Tibial artery (tissue), 4 donors: ENCODE measurements at places on chromosomes 12 and 14.

DNA sequence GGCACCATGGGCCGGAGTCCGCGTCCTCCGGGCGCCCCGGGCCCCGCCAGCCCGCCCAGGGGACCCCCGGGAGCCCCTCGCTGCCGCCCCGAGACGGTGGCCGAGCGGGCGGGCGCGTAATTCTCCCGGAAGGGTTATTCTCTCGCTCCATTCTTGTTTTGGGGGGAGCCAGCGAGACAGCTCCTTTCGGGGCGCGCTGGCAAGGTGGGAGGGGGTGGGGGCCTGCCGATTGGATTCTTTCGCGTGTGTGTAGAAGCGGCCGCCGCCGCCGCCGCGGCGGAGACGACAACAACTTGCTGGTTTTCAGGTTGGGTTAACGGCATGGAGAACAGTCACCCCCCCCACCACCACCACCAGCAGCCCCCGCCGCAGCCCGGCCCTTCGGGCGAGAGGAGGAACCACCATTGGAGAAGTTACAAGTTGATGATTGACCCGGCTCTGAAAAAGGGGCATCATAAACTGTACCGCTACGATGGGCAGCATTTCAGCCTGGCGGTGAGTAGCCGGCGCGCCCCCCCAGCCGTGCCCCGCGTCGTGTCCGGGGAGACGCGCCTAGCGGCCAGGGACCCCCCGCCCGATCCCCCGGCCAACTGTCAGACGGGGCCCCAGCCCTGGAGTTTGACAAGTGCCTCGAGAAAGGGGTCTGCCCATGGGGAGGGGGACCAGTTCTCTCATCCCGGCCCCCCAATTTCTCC lies 755 bp downstream of the SETD1B start:
- no peak for DNase-seq

- no peak for DNase-seq
These were observed 5.8 kb downstream of the GNS start for GRCh38 chr12:64753427-64753826.

GRCh38 chr12:30882706-30883105 lies 43.8 kb upstream of the TSPAN11 start:
- DNase-seq = no peak

DNA sequence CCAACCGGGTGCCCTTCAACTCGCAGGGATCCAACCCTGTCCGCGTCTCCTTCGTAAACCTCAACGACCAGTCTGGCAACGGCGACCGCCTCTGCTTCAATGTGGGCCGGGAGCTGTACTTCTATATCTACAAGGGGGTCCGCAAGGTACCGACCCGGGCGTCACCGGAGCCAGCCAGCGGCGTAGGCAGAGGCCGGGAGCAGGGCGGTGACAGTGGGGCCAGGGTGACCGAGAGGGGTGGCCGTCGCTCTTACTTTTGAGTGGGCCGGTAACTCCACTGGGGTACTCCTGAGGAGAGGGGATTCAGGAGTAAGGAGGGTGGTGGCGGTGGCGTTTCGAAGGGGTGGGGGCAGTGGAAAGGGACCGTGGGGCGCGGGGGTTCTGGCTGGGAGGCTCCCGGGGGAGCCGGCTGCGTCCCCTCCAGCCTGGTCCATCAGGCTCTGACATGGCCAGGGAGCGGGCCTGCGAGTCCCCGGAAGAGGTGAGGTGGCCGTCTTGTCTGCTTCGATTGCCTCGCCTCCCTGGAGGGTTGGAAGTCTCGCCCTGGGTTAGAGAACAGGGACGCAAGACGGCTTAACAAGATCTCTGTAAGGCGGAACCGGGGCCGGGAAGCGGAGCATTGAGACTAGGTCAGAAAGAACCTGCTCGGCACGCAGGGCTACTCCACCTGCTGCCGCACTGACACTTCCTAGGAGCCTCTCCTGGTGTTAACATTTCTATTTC lies 491 bp downstream of the WDR20 start:
- peak; percentile 38 for DNase-seq

GRCh38 chr12:108295641-108296040 lies 43.5 kb downstream of the CMKLR1 start:
- DNase-seq = no peak

GRCh38 chr12:33734871-33735270 lies 287.4 kb upstream of the ALG10 start:
- no peak for DNase-seq
